ENCODE measurements at places on chromosomes 3 and 15. TPM values are rescaled to one million over a fixed set of nuclear protein-coding genes. Genes with fewer than 3 reads are reported as not detected.

DNA sequence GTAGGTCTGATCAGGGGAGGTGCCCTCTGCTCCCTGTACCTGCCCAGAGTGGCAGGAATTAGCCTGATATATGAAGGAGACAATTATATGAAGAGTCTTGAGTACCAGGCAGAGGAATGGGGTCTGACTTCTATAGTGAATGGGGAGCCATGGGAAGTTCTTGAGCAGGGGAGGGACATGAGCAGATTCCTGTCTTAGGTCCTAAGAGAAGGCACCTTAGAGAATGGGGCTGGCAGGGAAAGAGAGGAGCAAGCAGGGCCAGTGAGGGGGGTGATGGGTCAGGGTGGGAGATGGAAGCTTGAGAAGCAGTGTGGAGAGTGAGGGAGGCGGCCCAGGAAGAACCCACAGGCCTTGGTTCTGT, 12.4 kb downstream of the CD276 start:
- no peak for DNase-seq

- DNase-seq, result peak; percentile 19
Measured at GRCh38 chr15:83654379-83655236, 685 bp downstream of the ADAMTSL3 start.

- no peak for DNase-seq
Measured at GRCh38 chr3:116836286-116836685, 126.7 kb downstream of the TUSC7 start.

CLSTN2 gene
- 29.7 TPM for total RNA-seq

DNA sequence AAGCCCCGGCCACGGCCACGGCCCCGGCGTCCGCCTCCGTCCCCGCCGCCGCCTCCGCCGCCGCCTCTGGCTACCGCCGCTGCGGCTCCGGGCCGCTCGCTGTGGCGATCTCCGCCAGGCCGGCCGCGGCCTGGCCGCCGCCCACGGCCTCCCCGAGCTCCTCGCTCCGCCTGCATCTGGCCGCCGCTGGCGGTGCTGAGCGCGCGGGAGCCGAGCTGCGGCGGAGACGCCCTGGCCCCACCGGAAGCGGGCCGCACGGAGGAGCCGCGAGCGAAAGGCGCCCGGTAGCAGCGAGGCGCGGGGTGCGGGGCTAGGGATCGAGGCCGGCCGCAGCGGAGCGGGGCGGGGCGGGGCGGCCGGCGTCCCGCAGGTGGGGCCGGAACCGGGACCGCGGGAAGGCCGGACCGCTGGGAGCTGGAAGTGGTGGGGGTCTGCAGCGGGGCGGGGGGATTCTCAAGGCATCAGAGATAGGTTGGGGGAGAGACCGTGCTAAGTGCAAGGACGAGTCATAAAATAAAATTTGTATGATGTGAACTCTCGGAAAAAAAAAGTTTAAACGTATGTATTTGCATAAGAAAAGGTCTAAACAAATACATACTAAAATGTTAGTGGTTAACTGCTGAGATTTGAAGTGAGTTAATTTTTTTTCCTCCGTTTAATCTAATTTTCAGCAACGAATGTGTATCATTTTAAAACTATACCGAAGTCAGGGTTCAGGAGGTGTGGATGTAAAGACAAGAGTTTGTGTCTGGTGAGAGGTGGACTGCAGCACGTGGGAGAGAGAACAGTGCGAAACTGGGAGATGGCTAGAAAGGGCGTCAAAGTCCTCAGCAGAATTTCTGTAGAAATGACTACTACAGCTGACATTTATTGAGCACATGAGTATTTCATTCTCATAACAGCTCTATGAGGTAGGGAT, at the start of gene AVEN:
Gene AVEN, minus strand, starts transcription at position 334 of the 919 bp plus-strand sequence. Its CDS starts 158 bp downstream, at position 176.
- no peak for DNase-seq

DNA sequence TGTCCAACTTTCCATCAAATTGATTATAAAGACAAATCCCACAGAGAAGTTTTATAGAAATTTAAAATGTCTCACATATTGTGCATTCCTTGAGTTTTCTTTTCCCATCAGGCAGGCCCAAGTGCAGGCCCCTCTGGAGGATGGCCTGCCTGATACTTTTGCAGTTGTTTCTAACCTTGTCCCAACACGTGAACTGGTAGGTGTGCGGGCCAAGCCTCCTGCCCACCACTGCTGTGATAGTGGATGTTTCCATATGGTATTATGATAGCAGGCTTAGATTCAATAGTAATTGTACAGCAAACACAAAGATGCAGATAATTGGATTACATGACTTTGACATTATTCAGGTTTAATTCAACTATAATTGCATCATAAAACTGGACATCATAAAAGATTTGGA, 1.4 kb downstream of the P2RY12 start:
- no peak for DNase-seq

SLITRK3 gene
- total RNA-seq, result not detected

LRRC58 gene
- 11.4 TPM for total RNA-seq

- DNase-seq, result no peak
Measured at GRCh38 chr15:95091444-95091843, 860.1 kb downstream of the MCTP2 start.

DNA sequence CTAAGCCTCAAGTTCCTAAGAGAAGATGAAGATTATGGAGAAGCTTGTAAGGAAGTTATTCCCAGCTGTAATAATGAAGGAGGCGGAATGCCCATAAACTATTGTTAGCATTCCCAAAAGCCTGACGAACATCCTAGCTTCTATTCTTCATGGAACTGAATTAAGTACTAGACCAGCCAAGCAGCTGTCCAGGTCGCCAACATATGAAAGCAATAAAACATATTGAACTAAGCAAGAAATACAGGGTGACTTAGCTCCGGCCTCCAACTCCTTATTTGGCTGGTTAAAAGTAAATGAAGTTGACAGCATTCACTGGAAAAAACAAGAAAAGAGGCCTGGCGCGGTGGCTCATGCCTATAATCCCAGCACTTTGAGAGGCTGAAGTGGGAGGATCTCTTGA, 174.0 kb upstream of the TPM1 start:
- DNase-seq, result no peak

USP50 gene
- not detected for total RNA-seq

HDC gene
- total RNA-seq, result not detected

DNA sequence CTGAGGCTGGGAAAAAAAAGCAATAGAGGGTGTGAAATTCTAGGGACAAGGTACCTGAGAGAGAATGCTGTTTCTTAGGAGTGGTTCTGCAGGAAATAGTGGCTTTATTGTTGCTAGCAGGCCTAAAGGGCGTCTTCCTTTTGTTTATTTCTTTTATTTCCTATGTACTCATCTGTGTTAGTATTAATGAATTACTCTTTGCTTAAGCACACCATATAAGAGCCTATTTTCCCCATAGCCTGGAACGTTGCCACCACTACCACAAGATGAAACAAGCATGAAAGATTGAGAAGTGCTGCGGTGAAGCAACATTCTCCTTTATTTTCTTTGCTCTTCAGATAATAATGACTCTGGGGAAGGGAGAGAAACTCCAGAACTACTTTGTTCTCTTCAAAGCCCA, 21.3 kb upstream of the GOLIM4 start:
- no peak for DNase-seq

CFAP161 gene
- 0.98 TPM for total RNA-seq

DNA sequence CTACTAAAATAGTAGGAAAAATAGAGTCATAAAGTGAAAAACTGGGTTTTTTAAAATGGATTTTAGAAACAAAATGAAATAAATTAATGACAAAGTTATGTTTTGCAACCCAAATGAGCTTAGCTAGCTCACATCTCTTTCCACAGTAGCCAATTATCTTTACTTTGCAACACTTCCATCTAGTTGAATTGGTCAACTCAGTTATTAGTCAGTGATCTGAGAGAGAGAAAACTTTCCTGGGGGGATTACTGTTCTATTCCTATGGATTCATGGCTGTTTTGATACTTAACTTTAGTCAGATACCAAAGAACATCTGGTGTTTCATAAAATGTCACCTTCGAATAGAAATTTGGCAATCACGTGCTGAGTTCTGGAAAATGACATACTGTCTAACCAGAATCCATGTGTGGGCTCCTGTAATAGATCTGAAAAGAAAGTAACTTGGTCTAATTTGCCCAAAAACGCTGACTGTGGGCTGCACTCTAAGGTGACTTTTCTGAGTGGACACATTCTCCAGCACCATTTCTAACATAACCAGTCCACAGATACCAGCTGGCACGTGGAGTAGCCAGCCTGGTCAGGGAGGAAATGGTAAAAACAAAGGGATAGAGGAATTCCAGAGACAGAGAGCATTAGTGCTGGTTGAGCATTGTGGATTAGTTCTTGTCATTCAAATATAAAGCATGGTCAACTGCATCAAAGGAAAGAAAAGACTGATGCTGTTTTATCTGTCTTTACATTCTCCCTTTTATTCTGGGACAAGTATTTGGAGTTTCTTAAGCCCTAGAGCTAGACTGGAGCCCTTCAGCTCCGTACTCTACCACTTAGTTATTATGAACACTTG, 45.2 kb upstream of the CCDC80 start:
- no peak for DNase-seq

DNA sequence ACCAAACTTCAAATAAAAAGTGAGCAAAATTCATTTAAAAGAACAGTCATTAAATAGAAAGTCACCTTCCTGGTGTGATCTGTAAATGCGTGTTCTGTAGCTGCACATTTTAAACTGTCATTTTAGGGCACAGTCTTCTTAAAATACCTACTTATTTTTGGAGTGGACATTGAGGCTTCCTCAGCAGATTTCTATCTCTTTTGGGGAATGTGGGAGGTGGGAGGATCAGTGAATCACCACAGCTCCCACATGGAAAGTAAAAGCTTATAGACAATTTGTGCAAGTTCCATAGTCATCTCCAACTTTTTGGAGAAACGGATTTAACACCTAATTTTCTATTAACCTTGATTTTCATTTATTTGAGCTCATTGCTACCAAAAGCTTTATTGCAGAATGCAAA, 21.0 kb upstream of the MOBP start:
- DNase-seq, result no peak

CHRM5 gene
- total RNA-seq, result not detected

DNA sequence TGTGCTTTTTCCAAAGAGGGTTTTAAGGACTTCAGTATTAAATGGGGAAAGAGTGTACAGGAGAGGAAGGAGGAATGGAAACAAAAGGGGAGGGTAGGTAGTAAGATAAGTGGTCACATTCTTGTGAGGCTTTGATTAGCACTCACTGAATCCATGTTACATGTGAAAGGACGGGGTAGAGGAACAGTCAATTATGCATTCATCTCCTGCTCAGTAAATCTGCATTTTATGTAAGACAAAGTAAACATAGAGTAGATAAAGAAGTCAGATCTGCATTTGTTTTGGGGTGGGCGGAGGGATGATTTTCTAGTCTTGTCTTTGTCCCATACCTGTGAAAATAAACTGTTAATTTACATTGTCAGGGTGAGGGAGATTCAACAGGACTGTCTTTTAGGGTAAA, 50.8 kb downstream of the SACM1L start:
- DNase-seq, result no peak

ZNF710 gene
- 3.0 TPM for total RNA-seq

DNA sequence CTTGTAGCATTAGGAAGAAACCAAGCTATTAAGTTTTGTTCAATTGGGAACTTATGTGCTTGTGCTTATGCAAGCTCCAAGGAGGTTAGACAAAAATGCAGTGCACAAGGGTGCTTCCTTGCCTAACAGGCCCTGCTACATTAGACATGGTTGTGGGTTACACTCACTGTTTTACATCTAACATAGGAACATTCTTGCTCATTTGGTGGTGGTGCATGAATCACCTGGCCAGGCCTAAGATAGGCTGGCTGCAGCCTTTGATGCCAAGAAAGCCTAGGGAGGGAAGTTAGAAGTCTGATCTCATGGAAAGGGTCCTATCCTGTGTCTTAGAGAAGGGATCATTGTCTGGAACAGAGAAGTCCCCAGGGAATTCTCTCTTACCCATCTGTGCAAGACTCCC, 43.5 kb downstream of the CA12 start:
- DNase-seq, result no peak

- DNase-seq, result no peak
Measured at GRCh38 chr15:85094685-85095084, 113.0 kb downstream of the PDE8A start.

FBXO40 gene
- total RNA-seq, result not detected

FRMD4B gene
- total RNA-seq, result 6.0 TPM

USP8 gene
- 34.2 TPM for total RNA-seq

GRCh38 chr3:181555681-181556080, 156.0 kb upstream of the SOX2 start:
- DNase-seq, result no peak

MYO5C gene
- total RNA-seq, result 0.72 TPM

TRPM1 gene
- 0.07 TPM for total RNA-seq

- no peak for DNase-seq
Measured at GRCh38 chr15:76209942-76210341, 101.3 kb downstream of the ETFA start.

DNA sequence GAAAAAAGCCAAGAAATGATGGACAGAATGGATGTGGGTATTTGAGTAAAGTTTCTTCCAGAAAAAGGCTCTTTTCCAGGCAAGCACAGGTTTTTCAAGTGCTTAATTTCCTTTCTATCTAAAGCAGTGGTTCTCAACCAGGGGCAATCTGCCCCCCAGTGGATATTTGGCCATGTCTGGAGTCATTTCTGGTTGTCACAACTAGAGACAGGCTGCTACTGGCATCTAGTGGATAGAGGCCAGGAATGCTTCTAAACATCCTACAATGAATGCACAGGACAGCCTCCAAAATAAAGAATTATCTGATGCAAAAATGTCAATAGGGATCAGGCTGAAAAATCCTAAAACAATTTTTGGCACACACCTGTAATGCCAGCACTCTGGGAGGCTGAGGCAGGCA, 23.9 kb downstream of the SEC22C start:
- DNase-seq, result no peak

Data from Caki2 (cell line).